Fibroblast of lung (primary cell): ENCODE measurements at places on chromosomes 1 and 21.
A peak's percentile ranks its signal among the peaks of the same experiment; 100 is the strongest.

- no peaks in the 10 kb centered on the region for H3K27me3 ChIP-seq
- peak overlapping the region; percentile 96 for H3K27ac ChIP-seq
- peaks cover 39% of the 10 kb centered on the region for H3K4me1 ChIP-seq
- no peaks in the 10 kb centered on the region for H3K36me3 ChIP-seq
These were observed 72.2 kb downstream of the CD46 start for GRCh38 chr1:207823880-207824566.

GRCh38 chr1:95583661-95584210 lies 349.7 kb downstream of the RWDD3 start:
- no peak overlapping the region for H3K27ac ChIP-seq
- no peaks in the 10 kb centered on the region for H3K4me1 ChIP-seq
- no peaks in the 10 kb centered on the region for H3K27me3 ChIP-seq
- H3K4me3 ChIP-seq = no peak overlapping the region
- no peak for DNase-seq

GRCh38 chr1:31651766-31652165 lies 7.1 kb upstream of the PEF1 start:
- no peaks in the 10 kb centered on the region for H3K4me1 ChIP-seq
- no peak overlapping the region for H3K27ac ChIP-seq
- no peaks in the 10 kb centered on the region for H3K27me3 ChIP-seq
- peaks cover 16% of the 10 kb centered on the region for H3K36me3 ChIP-seq
- no peak overlapping the region for H3K4me3 ChIP-seq

- DNase-seq = peak; percentile 9
- H3K4me3 ChIP-seq = peak overlapping the region; percentile 97
- peaks cover 2% of the 10 kb centered on the region for H3K4me1 ChIP-seq
- H3K36me3 ChIP-seq = no peaks in the 10 kb centered on the region
- peak overlapping the region; percentile 73 for H3K27ac ChIP-seq
These were observed 704 bp downstream of the ALG6 start for GRCh38 chr1:63368131-63368530.

- H3K4me1 ChIP-seq = peaks cover 20% of the 10 kb centered on the region
- no peak overlapping the region for H3K4me3 ChIP-seq
- no peaks in the 10 kb centered on the region for H3K27me3 ChIP-seq
- H3K36me3 ChIP-seq = peaks cover 42% of the 10 kb centered on the region
- peak overlapping the region; percentile 61 for H3K27ac ChIP-seq
These were observed 18.1 kb downstream of the ARHGEF2 start for GRCh38 chr1:155960081-155960745.

GRCh38 chr1:48701445-48701844 lies 75.2 kb downstream of the BEND5 start:
- H3K36me3 ChIP-seq = no peaks in the 10 kb centered on the region
- H3K4me3 ChIP-seq = no peak overlapping the region
- H3K4me1 ChIP-seq = no peaks in the 10 kb centered on the region
- no peak for DNase-seq

- peak; percentile 47 for DNase-seq
- H3K4me3 ChIP-seq = no peak overlapping the region
- no peak overlapping the region for H3K27ac ChIP-seq
- no peaks in the 10 kb centered on the region for H3K4me1 ChIP-seq
These were observed 73.7 kb downstream of the URB2 start for GRCh38 chr1:229699613-229700267.

DNA sequence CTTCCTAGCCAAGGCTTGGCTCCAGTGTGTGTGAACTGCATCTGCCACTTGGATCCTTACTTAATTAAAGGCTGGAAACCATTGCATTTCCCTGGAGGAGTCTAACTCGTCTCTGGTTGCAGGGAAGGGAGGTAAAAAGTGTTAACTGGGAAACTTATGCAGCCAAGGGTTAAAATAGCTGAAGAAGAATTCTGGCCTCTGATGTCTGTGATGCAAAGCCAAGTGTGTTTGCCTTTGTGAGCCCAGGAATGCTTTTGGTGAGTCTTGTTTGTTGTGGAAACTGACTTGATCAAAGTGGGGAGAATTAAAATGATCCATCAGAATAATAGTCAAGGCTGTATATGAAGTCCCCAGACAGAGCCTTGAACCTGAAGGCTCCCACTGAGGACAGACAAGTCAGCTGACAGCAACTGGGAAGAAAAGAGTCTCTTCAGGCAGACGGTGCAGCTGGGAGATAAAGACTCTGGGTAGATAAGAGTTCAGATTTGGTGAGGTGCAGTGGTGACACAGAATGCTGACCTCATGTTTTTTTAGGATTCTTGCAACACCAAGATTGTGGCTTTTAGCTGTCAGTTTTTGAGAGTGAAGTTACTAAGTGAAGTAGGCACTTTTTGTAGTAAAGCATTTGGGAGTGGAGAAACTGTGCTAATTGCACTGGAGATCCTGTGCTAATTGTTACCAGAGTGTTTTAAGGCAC lies 59.5 kb upstream of the WLS start:
- peaks cover 6% of the 10 kb centered on the region for H3K4me1 ChIP-seq
- DNase-seq = peak; percentile 19
- H3K4me3 ChIP-seq = no peak overlapping the region

DNA sequence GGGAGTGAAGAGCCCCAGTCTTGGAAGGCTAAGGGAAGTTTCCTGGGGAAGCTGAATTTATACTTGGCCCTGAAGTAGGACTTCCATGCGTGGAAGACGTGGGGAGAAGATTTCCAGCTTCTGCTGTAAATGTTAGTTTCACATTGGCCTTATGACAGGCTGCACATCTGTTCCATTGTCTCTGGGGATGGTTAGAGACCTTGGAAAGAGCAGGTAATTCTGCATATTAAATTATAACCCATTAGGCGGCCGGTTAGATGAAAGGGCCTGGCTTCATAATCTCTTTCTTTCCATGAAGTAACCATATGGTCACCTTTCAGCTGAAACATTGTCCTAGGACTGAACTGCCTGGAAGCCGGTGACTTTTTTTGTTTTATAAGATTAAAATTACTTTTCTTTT lies 37.5 kb downstream of the DPT start:
- H3K36me3 ChIP-seq = no peaks in the 10 kb centered on the region
- H3K4me1 ChIP-seq = no peaks in the 10 kb centered on the region
- H3K27me3 ChIP-seq = no peaks in the 10 kb centered on the region
- no peak overlapping the region for H3K27ac ChIP-seq
- no peak overlapping the region for H3K4me3 ChIP-seq

GRCh38 chr1:153626904-153627714 lies at the start of gene S100A13:
Gene S100A13, minus strand, starts transcription at chr1:153627505. Its CDS starts 1,033 bp downstream, at chr1:153626472.
- H3K4me1 ChIP-seq = peaks cover 2% of the 10 kb centered on the region
- peaks cover 3% of the 10 kb centered on the region for H3K36me3 ChIP-seq
- DNase-seq = peak; percentile 96
- H3K4me3 ChIP-seq = peak within 1 kb of the TSS; percentile 83

- H3K36me3 ChIP-seq = no peaks in the 10 kb centered on the region
- H3K27ac ChIP-seq = no peak overlapping the region
- no peaks in the 10 kb centered on the region for H3K4me1 ChIP-seq
- H3K27me3 ChIP-seq = no peaks in the 10 kb centered on the region
These were observed 490.7 kb upstream of the B3GALT2 start for GRCh38 chr1:193676996-193677549.

GRCh38 chr1:27292106-27292505 lies 29.9 kb upstream of the TMEM222 start:
- H3K4me3 ChIP-seq = no peak overlapping the region
- H3K27ac ChIP-seq = no peak overlapping the region
- H3K27me3 ChIP-seq = no peaks in the 10 kb centered on the region
- H3K4me1 ChIP-seq = no peaks in the 10 kb centered on the region
- peaks cover 1% of the 10 kb centered on the region for H3K36me3 ChIP-seq
- peak; percentile 40 for DNase-seq

GRCh38 chr21:42465803-42466127 lies 30.3 kb downstream of the RSPH1 start:
- no peaks in the 10 kb centered on the region for H3K36me3 ChIP-seq
- no peak overlapping the region for H3K27ac ChIP-seq
- H3K4me3 ChIP-seq = no peak overlapping the region
- no peak for DNase-seq
- no peaks in the 10 kb centered on the region for H3K4me1 ChIP-seq

DNA sequence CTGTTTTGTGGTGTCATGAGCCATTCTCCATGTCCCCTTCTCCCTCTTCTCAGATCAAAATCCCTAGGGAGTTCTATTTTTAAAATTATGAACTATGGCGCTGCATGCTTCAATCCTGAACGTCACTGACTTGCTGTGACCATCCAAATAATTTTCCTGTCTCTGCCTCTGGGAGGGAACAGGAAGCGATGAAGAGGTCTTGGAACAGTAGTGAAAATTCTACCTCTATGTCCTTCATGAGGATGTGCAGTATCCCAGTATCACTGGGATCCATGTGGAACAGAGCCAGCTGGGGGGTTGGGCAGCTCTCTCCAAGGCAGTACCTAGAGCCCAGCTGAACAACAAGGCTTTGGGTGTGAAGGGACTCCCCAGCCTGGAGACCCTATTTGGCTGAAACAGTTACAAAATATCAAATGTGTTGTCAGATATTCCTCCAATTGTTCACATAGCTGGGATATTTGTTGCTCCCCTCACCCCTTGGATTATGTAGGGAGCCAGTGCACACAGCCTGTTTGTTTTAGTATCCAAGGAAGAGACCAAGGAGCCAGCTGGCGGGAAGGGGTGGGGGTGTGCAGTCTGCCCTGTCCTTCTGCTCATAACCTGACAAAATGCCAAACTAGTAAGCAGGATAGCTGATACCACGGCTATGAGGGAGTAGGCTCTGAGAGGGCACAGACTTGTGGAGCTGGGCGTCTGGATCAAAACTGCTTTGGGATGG lies 7.6 kb downstream of the DCLRE1B start:
- peak; percentile 74 for DNase-seq
- H3K4me1 ChIP-seq = peaks cover 10% of the 10 kb centered on the region
- H3K27ac ChIP-seq = peak overlapping the region; percentile 37
- H3K36me3 ChIP-seq = peaks cover 5% of the 10 kb centered on the region

- H3K4me1 ChIP-seq = no peaks in the 10 kb centered on the region
- H3K27me3 ChIP-seq = no peaks in the 10 kb centered on the region
- DNase-seq = no peak
These were observed 5.0 kb upstream of the PDC start for GRCh38 chr1:186465946-186466345.

GRCh38 chr1:199404976-199405375 lies 622.5 kb upstream of the NR5A2 start:
- H3K27me3 ChIP-seq = no peaks in the 10 kb centered on the region
- H3K27ac ChIP-seq = no peak overlapping the region
- H3K4me3 ChIP-seq = no peak overlapping the region
- no peaks in the 10 kb centered on the region for H3K36me3 ChIP-seq

GRCh38 chr1:66527686-66528085 lies 6.3 kb upstream of the SGIP1 start:
- no peaks in the 10 kb centered on the region for H3K36me3 ChIP-seq
- no peaks in the 10 kb centered on the region for H3K27me3 ChIP-seq
- peak overlapping the region; percentile 76 for H3K27ac ChIP-seq
- peak; percentile 80 for DNase-seq
- peaks cover 18% of the 10 kb centered on the region for H3K4me1 ChIP-seq

GRCh38 chr1:223747838-223748335 lies 35.5 kb downstream of the CAPN2 start:
- no peaks in the 10 kb centered on the region for H3K27me3 ChIP-seq
- no peak overlapping the region for H3K4me3 ChIP-seq
- DNase-seq = peak; percentile 34

- H3K4me3 ChIP-seq = no peak overlapping the region
- no peaks in the 10 kb centered on the region for H3K27me3 ChIP-seq
- no peaks in the 10 kb centered on the region for H3K36me3 ChIP-seq
- peaks cover 2% of the 10 kb centered on the region for H3K4me1 ChIP-seq
- no peak overlapping the region for H3K27ac ChIP-seq
- peak; percentile 23 for DNase-seq
These were observed 58.1 kb downstream of the RPAP2 start for GRCh38 chr1:92356956-92357355.

GRCh38 chr21:46544003-46544402 lies 60.9 kb downstream of the S100B start:
- no peak overlapping the region for H3K4me3 ChIP-seq
- no peaks in the 10 kb centered on the region for H3K27me3 ChIP-seq
- DNase-seq = no peak
- no peaks in the 10 kb centered on the region for H3K4me1 ChIP-seq
- H3K27ac ChIP-seq = no peak overlapping the region
